Peyer's patch (tissue), 4 donors: ENCODE measurements at places on chromosomes 16 and 17. TPM values are rescaled to one million over a fixed set of nuclear protein-coding genes. Genes with fewer than 3 reads are reported as not detected.
A peak's percentile ranks its signal among the peaks of the same experiment; 100 is the strongest.

Gene TAT
- total RNA-seq: 5.8 TPM

GRCh38 chr16:71201556-71201955 is 29.0 kb downstream of the HYDIN start:
- no peak for DNase-seq

- peak; percentile 86 for DNase-seq
Observed at GRCh38 chr17:8125154-8125946, 1.4 kb upstream of the HES7 start.

GRCh38 chr17:63246344-63246743 is 199.8 kb downstream of the CYB561 start:
- no peak for DNase-seq
